ENCODE measurements at places on chromosomes 1 and 21.

DNA sequence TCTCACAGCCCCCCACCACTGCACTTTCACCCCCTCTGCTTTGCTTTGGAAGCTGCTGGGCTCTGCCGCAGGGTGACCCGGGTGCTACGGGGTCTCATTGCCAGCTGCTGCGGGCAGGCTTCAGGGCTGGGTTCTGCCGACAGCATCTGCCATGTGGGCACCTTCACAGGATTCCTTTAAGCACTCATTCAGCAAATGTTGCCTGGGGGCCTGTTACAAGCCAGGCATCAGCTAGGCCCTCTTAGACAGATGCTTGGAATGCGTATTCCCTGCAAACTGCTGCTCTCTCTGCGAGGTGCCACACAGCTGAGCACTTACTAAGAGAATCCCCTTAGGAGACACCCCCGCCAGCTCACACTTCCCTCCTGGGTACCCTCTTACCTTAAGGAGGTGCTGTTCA, 29.2 kb downstream of the COL16A1 start:
- DNase-seq, result no peak

DNA sequence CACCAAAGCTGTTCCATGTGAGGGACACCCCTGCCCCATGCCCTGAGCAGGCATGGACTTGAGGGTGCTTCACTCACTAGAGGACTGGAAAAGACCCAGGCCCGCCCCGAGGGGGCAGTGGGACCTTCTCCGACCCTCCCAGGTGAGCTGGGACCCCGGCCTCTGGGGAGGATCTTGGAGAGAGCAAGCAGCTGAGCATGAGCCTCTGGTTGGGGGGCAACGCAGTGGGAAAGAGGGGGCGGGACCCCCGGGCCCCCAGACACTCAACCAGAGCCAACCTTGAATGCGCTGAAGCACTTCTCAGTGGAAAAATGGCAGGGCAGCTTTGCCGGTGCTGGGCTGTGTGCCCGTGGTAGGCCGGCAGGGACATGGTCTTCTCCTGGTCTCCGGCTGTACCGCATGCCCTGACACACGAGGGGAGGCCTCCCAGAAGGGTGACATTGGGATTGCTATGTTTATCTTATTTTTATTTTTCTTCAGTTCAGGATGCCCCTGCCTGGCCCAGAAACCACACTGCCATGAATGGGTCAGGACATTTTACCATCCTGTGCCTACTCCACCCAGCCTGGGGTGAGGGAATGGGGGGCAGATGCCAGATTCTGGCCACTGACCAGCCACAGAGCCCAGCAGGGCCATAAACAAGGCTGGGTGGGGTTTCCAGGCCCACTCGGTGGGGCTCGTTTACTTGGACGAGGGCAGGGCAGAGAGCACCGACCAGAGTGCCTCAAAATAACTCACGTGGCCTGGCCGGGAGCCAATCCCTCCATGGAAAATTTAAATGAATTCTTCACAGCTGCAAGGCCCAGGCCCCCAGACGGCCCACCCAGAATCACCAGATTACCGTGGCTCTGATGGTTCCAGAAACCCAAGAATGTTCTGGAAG, 17.2 kb upstream of the LAPTM5 start:
- no peak for DNase-seq

GRCh38 chr1:230618537-230618936, 23.7 kb upstream of the COG2 start:
- no peak for DNase-seq

GRCh38 chr21:46114963-46115362, 17.1 kb downstream of the COL6A2 start:
- no peak for DNase-seq

GRCh38 chr1:64183395-64184002, 19.9 kb upstream of the UBE2U start:
- DNase-seq, result no peak

DNA sequence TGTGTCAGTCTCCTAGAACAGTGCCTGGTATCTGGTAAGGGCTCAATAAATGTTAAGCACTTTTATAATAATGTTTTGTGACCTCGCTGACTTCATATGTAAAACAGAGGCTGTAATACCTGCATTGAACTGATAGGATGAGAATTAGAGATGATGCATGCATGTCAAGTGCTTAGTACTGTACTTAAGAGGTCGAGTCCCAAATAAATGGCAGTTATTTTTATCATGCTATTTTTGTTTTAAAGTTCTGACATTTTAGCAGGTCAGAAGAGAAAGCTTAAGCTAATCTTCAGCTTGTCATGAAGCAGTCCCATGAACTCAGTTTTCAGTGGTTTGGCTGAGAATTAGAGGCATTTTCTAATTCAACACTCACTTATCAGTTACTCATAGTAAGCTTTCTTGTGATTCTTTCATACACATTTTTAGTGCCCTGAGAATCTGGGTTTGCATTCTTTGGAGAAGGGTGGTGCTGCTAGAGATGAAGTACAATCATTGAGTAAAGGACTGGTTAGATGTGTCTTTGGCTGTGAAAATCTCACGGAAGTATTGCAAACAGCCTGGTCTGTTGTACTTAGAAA, 75.7 kb upstream of the RAVER2 start:
- DNase-seq, result no peak

DNA sequence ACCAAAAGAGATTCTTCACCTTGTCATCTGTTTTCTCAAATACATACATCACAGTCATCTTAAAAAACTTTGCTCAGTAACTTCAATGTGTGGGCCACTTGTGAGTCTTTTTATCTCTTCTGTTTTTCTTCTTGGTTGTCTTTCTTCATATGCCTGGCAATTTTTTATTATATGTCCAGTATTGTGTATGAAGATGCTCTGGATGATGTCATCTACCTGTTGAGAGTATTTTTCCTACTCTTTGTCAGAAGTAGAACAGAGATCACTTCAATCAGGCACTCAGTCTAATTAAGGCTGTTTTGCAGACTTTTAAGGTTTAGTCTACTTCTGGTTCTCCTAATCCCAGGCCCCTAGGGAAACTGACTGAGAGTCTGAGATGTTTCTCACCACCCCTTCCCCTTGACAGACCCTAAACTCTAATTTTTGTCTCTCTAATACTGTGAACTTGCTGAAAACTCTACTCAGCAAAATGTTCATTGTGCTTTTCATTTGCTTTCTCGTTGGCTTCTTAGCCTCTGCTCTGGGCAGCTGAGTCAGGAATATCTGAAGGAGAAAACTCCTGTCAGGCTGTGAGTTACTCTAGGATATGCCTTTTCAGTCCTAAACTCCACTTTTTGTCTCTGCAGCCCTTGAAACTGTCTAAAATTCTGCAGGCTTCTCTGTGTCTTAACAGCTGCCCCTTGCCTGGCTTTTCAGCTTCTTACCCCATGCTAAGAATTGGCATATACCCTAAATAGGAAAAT, 33.0 kb upstream of the DNAJC6 start:
- DNase-seq, result no peak

GRCh38 chr1:67861856-67862516, 28.7 kb upstream of the GNG12 start:
- DNase-seq, result no peak
